ENCODE measurements at places on chromosomes 6 and 20.

DNA sequence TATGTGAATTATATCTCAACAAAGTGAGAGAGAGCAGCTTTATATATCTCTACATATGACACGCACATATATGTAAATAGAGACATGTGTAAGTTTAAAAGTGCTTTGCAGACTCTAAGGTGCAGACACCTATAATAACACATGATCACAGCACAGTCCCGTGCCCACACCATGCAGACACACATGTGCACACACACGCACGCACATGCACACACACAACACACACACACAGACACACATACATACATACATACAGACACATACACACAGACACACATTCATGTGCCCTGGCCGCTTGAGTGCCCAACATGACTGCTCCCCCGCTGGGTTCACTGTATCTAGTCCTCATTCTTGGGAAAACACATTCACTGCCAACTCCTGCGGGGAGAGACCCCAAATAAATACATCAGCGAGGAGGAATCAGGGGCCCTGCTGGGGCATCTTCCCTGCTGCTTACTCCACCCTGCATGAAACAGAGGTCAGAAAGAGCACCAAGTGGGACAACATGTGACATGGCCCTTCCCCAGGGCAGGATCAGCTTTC is 121.3 kb downstream of the BMP7 start:
- no peak for DNase-seq

DNA sequence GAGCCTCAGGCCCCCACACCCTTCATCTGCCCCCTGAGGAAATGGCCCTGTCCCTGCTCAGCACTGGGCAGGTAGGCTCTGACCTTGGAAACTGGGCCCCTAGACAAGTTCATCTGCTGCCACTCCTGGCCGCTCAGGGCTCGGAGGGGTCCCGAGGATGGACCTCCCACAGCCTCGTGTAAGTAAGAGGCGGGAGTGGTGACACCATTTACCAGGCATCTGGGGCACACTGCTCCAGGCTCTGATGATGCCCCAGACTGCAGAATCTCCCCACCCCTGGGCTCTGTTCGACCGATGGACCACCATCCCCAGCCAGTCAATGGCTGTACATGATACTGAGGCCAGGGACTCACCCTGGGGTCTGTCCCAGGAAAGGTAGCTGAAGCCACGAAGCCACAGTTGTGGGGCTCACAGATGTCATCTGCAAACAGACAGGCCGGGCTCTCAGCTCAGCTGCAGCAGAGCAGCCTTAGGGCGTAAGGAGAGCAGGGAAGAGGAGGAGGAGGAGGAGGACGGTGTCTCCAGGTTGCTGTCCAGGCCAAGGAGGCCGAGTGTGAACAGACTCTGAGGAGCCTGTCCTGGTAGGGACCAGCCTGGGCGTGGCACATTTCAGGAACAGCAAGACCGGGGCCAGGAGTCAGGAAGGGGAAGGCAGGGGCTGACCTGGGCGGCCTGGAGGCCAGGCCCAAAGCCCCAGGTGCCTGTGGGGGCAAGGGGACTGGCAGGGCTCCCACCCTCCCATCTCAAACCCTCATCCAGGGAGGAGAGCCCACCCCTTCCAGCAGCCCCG is 300.4 kb downstream of the TAF4 start:
- DNase-seq: no peak

- no peak for DNase-seq
Observed at GRCh38 chr6:109768485-109768884, 77.4 kb downstream of the FIG4 start.

DNA sequence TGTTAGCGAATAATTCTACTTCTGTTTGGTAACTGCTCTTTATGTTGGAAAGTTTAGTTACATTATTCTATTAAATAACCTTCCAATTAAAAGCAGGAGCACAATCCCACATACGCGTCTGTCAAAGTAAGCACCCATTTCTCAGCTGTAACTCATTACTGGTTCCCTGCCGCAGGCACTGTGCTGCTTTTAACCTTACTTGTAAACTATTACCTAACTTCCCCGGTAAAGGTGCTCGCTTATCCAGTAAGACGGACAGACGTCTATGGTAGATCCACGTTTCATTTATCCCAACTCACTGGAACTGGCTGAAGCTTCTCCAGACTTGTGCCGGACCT is 529 bp upstream of the ENPP4 start:
- DNase-seq: no peak

GRCh38 chr20:16052456-16052855 is 520.8 kb downstream of the KIF16B start:
- DNase-seq: no peak

- DNase-seq: no peak
Observed at GRCh38 chr6:98454809-98455322, 379.5 kb upstream of the POU3F2 start.

DNA sequence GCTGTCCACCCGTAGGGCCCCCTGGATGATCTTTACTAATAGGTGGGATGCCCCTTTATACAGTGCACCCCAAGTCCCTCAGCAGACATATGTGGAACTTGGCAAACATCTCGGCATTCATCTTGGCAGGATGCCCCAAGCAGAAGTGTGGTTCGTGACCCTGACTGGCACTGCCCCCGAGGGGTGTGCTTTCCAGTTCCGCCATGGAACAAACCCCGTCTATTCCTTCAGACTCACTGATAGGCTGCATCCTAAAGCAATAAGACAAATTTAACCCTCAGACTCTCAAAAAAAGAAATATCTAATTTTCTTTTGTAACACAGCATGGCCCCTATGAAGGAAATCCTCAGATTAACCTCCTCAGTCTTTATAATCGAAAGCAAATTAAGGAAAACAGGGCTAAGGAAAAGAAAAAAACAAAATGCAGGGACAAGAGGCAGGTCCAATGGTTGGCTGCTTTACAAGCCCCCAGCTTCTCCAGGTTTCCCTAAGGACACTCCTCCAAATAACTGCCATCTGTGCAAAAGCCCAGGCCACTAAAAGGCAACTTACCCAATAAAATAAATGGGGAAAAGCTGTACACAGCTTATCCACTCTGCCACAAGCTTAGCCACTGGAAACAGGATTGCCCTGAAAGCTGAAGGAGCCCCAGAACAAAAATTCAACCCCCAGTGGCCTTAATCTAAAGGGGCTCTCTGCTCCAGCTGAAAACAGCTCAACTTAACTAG is 30.5 kb upstream of the RIPK1 start:
- DNase-seq: no peak

GRCh38 chr20:3221398-3222226 is 12.3 kb downstream of the ITPA start:
- DNase-seq: no peak

DNA sequence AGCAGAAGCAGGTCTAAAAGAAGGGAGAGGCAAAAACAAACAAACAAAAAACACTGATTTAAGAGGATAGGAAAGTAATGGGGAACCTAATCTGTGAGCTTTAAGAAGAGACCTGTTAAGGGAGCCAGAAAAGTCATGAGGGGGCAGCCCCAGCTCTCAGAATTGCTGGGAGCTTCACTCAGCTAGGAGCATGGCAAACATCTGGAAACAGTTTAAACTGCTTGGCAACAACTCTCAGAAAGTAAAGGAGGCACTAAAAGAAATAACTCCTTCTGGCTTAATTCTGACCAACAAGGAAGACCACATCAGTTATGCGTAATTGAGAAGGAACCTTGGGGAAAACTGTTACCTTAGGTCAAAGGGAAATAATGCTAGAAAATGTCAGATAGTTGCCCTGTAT is 121.4 kb downstream of the LAMP5 start:
- DNase-seq: no peak

GRCh38 chr20:4073852-4074741 is 58.7 kb upstream of the RNF24 start:
- DNase-seq: no peak

DNA sequence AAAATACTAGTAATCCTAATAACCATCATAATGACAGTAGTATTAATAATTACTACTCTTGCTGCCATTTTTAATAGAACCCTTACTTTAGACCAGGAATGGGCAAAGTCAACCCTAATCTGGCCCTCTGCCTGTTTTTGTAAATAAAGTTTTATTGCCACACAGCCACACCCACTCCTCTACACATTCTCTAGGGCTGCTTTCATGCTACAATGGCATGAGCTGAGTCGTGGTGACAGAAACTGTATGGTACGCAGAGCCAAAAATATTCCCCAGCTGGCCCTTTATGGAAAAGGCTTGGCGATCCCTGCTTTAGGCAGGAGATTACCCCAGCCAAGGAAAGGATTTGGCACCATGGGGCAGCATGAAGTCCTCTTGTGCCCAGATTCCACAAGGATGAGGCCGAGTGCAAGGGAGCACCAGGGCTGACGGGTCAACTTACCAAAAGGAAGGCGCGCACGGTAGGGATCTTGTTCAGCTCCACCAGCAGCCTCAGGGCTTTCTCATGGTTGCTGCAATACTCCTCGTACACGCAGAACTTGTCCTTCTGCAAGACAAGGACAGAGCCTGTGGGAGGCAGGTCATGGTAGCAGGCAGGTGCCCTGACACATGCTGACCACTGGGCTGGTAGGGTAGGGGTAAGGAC is 93.6 kb downstream of the PREX1 start:
- no peak for DNase-seq

DNA sequence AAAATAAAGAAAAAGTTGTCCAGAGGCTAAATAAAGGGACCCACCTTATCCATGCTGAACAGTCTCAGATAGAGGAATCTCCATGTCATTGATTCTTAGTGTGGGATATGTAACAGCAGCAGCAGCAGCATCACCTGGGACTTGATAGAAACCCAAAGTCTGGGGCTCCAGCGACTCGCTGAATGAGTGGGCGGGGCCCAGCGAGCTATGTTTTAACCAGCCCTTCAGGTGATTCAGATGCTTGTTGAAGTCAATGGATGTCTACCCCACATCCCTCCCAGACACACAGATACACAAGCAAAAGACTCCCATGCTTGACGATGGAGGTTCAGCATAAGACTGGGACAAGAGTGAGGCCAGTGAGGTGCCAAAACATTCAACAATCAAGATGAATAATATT is 298.6 kb downstream of the UBE3D start:
- no peak for DNase-seq

DNA sequence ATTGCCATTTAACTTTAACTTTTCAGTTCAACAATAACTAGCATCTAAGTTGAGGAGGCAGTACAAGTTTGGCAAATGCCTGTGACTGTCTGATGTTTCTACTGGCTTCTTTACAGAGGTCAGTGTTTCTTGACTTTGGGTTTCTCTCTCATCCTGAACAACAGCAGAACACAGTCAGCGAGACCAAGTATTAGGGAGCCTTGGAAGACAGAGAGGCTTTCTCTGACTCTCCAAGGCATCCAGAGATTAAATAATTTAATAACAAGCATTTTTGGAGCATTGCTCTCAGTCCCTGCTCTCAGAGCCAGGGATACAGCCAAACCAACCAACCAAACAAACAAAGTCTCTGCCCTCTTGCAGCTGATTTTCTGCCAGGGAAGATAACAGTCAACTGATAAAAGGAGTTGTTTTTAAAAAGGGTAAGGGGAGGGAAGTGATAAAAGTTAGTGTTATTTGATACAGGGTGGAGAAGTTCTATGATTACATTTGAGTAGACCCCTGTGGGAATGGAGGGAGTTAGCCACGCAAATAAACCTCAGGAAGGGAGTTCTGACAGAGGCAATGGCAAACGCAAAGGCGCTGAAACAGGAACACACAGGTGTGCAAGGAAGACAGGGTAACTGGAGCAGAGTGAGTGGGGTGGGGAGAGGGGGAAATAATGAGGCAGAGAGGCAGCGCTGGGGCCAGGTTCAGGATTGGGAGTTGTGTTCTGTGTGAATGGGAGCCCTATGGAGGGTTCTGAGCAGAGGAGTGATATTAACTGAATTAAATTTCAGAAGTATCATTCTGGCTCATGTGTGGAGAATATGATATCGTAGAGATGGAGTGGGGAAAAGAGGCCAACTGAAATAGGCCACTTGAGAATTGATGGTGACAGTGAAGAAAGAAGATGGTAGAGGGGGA is 55.2 kb downstream of the SEL1L2 start:
- DNase-seq: no peak

GRCh38 chr6:15460110-15460727 is 202.6 kb downstream of the DTNBP1 start:
- DNase-seq: no peak

GRCh38 chr20:17860301-17861197 is 108.0 kb downstream of the SNX5 start:
- DNase-seq: no peak

DNA sequence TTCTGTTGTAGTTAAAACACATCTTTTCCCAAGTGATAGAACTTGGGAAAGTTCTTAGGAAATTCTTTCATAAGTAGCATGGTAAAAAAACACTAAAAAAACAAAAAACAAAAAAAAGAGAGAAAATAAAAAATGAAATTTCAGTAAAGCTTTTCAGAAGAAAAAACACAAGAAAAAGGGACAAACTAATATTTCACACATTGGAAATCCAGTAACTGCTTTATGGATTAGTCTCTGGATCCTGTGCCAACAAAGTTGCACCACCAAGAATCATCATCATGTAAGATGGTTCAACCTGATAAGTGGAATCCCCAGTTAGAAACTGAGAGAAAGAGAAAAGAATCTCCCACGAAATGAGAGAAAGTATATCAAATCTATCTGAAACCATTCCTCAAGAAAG is 144.2 kb downstream of the GMDS start:
- DNase-seq: no peak

DNA sequence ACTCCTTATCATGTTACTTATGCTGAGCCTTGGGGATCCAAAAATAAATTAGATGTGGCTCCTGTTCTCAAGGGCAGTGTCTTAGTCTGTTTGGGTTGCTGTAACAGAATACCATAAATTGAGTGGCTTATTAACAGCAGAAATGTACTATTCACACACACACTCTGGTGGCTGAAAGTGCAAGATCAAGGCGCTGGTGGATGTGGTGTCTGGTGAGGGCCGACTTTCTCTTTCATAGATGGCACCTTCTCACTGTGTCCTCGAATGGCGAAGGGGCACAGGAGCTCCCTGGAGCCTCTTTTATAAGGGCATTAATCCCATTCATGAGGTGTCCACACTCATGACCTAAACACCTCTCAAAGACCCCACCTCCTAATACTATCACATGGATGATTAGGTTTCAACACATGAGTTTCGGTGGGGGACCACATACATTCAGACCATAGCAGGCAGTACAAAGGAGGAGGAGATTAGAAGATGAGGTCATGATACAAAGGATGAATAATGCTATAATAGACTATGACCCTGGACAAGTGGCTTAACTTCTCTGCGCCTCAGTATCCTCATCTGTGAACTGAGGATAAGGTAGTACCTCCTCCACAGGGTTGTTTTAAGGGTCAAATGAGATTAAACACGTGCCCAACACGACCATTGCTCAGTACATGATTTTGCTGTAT is 34.1 kb downstream of the RPP40 start:
- no peak for DNase-seq

GRCh38 chr6:152426276-152426675 is 210.9 kb downstream of the SYNE1 start:
- DNase-seq: no peak

- DNase-seq: no peak
Observed at GRCh38 chr6:128446497-128446896, 73.9 kb downstream of the PTPRK start.
